ENCODE measurements at places on chromosomes 5 and 9.

DNA sequence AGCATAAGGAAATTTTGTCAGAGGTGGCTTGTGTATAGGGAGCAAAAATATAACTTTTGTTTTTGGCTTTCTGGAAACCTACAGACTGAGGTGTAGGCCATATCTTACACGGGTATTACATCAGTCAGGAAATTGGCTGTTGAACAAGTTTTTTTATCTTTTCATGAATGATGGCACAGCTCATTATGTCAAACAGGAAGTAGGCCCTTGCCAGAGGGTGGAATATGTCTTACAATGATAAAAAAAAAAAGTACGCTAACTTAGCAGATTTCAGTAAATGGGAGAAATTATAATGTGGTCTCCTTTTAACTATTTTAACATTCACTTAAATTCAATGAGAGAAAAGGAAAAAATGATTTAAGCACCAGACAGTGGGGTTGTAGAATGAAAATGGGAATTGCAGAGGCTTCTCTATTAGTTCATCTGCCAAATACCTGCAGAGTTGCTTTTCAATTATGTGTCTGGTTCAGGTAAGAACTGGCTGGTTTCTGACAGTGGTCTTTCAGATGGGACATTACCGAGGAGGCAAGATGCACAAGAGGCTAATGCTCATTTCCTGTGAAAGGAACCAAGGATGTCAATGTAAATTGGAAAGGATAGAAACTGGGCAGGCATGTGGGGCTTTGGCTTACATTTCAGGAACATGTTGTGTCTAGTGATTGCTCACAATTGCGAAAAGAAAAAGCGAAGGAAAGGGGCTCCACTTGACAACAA, 169.9 kb downstream of the NNT start:
- no peak for DNase-seq

DNA sequence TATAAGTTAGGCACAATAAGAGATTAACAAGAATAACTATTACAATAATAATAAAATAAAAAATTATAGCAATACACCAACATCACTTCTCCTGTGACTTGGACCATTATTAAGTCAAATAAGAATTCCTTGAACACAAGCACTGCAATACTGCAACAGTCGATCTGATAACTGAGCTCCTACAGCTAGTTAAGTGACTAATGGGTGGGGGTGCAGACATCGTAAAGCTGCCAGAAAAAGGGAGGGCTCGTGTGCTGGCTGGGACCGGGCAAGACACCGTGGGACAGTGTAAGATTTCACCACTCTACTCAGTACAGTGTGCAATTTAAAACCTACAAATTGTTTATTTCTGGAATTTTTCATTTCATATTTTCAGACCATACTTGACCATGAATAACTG, 78.8 kb downstream of the SNX24 start:
- no peak for DNase-seq

GRCh38 chr5:138966236-138966985, 91.3 kb upstream of the LRRTM2 start:
- DNase-seq = no peak

DNA sequence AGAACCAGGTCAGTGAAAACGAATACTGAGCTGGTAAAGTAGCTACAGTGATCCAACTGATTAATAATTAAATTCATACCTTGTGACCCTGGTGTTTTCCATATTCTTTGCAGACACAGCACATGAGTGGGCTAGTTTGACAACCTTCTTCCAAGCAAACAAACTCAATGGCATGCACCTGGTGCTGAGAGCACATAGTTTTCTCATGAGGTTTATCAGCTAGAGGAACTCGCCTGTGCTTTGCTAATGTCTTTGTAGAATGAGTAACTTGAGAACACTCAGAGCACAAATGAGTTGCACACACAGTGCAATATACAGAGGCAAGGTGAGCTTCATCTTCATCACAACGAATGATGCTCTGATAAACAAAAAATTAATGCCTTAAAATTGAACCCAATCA, 12.6 kb downstream of the TRIM23 start:
- no peak for DNase-seq

- DNase-seq = no peak
Observed at GRCh38 chr5:66741394-66741793, 145.2 kb downstream of the MAST4 start.

DNA sequence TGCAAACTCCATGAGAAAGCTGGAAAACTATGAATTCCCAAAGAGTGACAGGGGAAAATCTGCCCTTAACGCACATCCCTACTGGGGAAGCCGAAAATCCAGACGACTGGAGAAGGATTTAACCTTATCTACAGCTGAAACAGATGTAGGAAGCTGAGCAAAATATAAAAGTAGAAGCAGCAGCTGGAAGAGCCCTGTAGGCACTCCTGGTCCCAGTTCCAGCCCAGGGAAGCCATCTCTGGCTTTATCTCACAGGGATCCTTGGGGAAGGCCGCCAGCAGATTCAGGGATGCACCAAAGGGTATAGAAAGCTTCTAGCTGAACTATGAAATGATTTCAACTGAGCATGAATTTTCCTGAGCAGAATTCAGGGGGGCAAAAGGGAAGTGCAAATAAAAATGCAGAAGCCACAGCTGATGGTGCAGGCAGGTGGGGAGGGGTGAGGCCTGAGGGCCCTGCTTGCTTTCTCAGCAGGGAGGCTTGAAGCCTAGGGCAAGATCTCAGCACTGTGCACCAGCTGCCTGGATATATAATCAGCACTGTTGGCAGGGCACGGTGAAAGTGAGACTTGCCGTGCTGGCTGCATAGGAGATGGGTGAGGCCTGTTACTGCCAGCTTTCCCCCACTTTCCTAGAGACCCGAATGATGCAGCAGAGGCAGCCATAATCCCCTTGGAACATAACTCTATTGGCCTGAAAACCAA, 2019.5 kb upstream of the NUDT12 start:
- no peak for DNase-seq

DNA sequence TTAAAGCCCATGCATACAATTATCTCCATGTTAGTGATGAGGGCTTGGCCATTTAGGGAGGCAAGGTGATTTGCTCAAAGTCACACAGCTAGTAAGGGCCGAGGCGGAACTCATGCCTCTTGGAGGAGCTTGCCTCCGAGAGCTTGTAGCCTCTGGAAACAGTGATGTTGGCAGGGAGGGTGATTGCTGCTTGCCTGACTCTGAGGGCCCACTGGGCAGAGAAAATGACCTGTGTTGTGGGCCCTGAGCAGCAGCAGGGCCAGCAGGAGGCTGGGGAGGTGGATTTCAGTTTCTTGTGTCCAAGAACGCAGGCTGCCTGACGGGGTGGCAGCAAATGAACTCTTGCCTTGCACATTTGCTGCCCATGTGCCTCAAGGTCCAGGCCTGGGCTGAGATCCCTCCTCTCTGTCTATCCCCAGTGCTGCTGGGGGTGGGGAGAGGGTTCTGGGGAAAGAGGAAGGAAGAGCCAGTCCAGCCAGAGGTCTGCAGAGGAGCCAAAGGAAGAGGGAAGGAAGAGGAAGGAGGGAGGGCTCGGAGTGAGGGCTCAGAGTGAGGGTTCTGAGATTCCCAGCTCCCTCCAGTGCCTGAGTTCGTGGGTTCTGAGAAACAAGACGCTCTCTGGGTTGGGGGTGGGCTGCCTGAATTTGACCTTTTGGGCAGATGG, 16.2 kb upstream of the PTGS1 start:
- DNase-seq = no peak

GRCh38 chr5:3531320-3531986, 64.2 kb upstream of the IRX1 start:
- DNase-seq = no peak

GRCh38 chr5:76358-77169, 15.4 kb upstream of the PLEKHG4B start:
- no peak for DNase-seq

- DNase-seq = no peak
Observed at GRCh38 chr9:93065135-93065720, 6.7 kb downstream of the SUSD3 start.

DNA sequence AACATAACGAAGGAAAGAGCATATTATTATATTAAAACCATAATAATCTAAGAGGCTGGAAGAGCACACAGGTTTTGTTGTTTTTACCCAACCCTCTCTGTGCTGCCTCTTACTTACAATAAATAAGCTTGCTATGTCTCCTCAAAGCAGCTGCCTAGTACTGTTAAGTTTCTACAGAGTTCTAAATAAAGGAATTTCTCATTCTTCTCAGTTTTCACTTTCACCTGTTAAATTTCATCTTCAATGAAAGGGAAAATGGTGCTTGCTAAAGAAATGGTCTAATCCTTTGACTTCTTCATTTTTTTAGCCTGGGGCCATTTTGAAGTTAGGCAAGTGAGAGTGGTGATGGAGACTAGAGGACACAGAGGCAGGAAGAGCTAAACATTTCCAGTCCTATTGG, 396.1 kb downstream of the MAN2A1 start:
- DNase-seq = no peak

- DNase-seq = no peak
Observed at GRCh38 chr9:127496974-127497373, 45.7 kb downstream of the LRSAM1 start.

DNA sequence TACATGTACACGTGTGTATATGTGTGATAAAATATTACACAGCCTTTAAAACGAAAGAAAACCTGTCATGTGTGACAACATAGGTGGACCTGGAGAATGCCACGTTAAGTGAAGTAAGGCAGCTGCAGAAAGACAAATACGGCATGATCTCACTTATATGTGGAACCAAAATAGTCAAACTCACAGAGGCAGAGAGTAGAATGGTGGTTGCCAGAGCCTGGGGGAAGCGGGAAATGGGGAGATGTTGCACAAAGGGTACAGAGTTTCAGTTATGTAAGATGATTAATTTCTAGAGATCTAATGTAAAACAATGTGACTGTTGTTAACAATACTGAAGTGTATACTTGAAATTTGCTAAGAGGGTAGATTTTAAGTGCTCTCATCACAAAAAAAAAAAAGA, 34.8 kb downstream of the ADAMTS12 start:
- no peak for DNase-seq

- DNase-seq = no peak
Observed at GRCh38 chr9:78618735-78619134, 321.8 kb downstream of the PSAT1 start.

DNA sequence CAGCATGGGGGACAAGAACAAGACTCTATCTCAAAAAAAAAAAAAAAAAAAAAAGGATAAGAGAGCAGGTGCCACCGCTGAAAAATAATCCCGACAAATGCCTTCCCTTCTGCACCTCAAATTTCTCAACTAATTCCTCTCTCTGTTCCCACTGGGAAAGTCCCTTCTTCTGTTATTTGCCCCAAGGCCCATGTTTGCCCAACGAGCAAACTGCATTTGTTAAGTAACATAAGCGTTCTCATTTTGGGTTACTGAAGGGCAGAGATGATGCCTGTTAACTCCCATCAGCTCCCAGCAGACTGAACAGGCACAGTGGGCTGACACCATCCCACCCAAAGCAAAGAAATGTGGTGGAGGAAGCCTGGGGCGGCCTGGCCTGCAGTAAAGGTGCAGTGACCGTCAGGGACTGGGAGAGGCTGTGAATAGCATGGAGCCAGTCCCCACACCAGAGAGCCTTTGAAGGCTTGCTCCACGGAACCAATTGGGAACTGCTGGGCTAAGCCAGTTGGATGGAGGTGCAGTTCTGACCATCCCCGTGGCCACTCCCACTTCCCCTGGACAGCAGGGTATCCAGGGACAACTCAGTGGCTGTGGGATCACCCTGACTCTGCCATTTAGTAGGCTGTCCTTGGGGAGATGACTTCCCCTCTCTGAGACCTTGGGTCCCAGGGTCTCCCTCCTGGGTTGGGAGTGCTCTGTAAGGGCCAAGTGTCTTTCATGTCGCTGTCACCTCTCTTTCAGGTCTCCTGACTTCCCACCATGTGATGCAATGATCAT, 149.7 kb upstream of the IER5L start:
- no peak for DNase-seq

DNA sequence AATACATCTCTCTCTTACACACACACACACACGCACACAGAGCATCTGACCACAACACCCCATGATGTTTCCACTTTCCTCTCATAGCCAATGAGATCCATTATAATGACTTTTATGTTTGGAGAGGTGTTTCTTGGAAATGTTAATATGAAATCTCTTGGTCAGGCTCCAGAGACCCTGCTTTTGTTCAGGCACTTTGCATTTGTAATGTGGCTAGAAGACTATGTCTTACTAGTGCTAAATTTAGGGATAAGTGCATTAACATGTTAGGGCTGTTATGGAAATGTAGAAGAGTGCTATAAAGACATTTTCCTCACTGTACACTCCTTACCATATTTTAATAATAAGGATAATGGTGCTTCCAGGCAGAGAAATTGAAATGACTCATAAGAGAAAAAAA, 3.8 kb downstream of the CDH9 start:
- no peak for DNase-seq

Measured in central memory CD8-positive, alpha-beta T cell (primary cell).